T-helper 22 cell (primary cell): ENCODE measurements at places on chromosomes 16 and 17.

DNA sequence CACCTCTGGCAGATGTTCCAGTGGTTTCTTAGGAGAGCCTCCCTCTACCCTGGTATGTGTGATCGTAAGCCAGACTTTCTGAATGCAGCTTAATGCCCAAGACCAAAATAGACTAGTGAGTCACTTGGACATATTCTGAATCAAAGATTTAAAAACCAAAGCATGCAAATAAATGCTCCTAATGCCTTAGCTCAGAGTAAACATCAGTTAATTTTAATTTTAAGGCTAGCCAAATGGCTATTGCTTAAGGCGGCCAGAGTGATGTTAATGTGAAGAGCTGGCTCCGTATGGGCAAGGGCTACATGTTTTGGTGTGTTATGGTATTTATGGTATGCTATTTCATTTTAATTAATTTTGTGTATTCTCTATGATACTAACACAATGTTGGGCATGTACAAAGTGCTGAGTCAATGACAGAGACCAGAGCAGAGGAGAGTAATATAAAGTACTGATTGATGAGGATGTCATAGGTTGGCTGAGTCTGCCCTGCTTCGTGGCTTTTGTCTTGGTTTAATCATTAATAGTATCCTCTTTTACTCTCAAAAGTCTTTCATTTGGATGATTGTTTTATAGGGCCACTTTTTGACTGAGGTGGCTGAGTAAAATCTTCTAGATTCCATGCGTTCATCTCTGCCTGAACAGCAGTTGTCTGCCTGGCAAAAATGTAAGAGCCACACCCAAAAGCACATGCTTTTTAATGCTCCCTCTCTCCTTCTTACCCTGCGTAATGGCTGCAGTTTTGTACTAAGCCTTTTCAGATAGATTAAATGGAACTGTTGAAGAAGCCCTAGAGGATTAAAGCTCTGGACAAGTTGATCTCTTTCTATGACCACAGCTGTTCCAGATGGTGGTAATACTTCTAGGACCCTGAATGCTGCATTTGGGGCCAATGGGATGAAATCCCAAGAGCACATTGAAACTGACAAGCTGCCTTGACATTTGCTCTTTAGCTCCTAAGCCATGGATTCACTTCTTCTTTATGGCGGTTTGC is 59.6 kb downstream of the MAP2K6 start:
- no peak for DNase-seq

- DNase-seq = no peak
Observed at GRCh38 chr17:6427279-6427781, 7.6 kb downstream of the AIPL1 start.

DNA sequence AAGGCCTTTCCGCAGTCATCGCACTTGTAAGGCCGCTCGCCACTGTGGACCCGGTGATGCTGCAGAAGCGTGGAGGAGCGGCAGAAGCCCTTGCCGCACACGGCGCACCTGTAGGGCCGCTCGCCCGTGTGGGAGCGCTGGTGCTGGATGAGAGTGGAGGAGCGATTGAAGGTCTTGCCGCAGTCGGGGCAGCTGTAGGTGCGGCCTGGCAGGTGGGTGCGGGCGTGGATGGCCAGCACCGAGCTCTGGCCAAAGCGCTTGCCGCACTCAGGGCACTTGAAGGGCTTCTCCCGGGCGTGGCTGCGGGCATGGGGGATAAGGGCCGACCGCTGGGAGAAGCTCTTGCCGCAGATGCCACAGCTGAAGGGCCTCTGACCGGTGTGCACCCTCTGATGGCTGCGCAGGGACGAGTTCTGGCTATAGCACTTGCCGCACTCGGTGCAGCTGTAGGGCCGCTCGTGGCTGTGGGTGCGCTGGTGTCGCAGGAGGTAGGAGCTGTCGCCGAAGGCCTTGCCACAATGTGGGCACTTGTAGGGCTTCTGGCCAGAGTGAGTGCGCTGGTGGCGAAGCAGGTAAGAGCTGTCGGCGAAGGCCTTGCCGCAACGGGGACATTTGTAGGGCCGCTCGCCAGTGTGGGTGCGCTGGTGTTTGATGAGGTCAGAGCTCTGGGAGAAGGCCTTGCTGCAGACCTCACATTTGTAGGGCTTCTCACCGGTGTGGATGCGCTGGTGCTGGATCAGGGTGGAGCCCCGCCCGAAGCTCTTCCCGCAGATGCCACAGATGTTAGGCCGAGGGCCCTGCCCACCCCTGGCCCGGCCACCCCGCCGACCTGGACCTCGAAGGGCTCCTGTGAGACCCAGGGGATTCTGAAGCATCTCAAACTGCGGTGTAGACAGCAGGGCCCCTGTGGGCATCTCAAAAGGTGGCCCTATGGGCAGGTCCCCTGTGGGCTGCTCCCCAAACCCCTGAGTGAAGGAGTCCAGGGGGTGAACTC is 1.5 kb downstream of the ZNF768 start:
- no peak for DNase-seq

DNA sequence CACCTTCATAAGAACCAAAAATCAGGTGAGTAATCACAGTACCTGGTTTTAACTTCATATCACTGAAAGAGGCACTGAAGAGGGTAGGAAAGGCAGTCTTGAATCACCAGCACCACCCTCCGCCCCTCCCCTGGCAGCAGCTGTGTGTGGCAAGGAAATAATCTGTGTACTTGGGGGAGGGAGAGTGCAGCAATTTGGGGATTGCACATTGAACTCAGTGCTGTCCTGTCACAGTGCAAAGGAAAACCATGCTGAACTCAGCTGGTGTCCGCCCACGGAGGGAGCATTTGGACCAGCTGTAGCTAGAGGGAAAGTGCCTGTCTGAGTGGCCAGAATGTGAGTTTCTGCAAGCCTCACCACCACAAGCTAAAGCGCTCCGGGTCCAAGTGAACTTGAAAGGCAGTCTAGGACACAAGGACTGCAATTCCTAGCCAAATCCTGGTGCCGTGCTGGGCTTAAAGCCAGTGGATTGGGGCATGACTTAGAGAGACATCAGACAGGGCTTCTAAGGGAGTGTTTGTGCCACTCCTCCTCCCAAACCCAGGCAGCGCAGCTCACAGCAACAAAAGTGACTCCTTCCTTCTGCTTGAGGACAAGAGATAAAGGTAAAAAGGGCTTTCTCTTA is 39.7 kb upstream of the ALDH3A1 start:
- no peak for DNase-seq

DNA sequence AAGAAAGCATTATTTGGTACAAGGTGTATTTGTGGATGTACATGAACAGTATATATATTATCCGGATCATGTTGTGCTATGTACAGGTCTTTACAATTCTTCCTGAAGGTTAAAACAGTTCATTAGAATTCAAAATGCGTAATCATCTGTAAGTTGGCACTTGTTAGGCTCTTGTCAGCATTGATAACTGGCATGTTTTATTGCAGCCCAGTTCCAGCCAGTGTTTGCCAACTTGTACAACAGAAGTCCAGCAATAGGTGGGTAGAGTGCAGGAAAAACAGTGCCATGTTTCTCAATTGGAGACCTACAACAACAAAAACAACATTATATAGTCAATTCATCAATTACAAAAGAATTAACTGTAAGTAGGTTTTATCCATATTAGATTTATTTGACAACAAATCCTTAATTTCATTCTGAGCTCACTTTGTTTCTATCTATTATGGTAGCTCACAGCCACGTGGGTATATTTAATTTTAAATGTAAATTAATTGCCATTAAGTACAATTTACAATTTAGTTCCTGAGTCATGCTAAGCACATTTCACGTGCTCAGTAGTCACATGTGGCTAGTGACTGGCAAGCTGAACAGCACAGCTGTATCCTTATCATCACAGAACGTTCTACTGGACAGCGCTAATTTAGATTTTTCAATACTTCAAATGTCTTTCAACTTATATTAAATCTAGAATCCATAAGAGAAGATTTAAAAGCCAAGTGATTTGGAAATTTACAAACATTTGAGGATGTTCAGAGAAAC is 8.6 kb upstream of the ANKFY1 start:
- DNase-seq = no peak

GRCh38 chr17:78673395-78673794 is 96.2 kb upstream of the DNAH17 start:
- DNase-seq = no peak

GRCh38 chr16:51557670-51558069 is 406.6 kb upstream of the SALL1 start:
- DNase-seq = no peak

DNA sequence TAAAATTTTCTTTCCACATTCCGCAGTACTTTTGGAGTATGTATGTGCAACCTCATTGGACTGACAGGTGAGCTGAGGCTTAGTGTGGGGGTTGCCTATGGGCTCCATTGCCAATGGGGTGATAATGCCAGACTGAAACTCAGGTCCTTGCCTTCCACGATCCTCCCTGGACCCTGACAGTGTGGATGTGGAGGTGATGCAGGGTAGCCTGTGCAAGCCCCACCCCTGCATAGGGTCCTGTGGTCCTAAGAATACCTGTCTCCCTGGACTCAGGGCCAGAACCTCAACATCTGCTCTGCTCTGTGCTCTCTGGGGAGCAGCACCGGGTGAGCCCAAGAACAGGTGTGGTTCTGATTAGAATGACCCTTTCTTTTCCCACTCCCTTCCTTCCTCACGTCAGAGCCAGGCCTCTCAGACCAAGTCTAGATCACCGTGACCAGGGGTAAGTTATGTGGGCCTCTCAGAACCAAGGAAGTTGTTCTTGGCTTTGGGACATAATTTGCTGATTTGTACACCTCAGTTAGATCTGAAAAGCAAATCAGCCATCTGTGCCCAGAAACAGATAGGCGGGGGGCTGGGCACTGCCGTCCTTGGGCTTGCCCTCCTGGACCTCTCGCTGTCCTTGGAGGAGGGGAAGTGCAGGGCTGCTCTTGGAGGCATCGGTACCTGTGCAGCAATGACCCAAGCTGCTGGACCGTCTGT is 8.4 kb upstream of the TNS4 start:
- no peak for DNase-seq

DNA sequence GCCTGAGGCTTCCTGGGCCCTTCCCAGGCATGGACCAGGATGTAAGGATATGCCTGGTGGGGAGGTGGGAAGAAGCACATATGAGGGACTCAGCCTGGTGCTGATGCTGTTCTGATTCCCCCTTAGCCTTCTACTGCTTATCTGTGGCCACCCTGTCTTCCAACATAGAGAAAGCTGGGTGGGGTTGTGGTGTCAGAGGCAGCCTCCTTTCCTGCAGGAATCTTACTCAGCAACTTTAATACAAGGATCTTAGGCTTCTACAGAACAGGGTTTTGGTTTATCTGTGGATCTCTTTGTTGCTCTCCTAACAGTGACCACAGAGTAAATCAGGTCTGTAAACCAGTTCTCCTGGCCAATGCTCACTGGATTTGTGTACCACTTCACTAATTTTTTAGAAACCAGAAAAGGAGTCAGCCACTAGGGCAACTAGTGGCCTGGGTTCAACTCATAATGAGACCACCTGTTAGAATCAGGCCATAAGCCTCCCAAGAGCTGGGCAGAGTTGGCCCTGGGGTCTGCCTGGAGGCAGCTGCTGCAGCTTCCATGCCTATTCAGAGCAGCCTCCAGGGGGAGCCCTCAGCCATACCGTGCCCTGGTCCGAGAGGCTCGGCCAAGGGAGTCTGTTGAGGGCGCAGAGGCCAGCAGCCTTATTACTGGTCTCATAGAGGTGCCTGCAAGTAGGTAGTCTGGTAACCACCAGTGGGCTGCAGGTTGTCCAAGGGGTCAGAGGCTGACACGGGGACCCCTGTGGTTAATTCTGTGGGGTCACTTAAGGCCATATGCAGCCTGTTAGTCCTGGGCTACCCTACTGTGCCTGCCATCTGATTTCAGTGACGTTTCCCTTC is 7.1 kb downstream of the HAS3 start:
- DNase-seq = no peak

- DNase-seq = no peak
Observed at GRCh38 chr16:49810831-49811230, 45.1 kb downstream of the ZNF423 start.

- DNase-seq = no peak
Observed at GRCh38 chr16:31242206-31242605, 17.6 kb upstream of the ITGAM start.

DNA sequence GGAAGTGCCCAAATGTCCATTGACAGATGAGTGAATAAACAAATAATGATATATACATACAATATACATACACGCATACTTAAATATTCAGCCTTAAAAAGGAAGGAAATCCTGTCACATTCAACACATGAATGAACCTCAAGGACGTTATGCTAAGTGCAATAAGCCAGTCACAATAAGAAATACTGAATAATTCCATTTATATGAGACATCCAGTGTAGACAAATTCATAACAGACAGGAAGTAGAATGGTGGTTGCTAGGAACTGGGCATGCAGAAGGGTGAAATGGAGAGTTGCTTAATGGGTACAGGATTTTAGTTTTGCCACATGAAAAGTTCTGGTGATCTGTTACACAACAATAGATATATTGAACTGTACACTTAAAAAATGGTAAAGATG is 8.8 kb upstream of the ITGB4 start:
- DNase-seq = no peak

DNA sequence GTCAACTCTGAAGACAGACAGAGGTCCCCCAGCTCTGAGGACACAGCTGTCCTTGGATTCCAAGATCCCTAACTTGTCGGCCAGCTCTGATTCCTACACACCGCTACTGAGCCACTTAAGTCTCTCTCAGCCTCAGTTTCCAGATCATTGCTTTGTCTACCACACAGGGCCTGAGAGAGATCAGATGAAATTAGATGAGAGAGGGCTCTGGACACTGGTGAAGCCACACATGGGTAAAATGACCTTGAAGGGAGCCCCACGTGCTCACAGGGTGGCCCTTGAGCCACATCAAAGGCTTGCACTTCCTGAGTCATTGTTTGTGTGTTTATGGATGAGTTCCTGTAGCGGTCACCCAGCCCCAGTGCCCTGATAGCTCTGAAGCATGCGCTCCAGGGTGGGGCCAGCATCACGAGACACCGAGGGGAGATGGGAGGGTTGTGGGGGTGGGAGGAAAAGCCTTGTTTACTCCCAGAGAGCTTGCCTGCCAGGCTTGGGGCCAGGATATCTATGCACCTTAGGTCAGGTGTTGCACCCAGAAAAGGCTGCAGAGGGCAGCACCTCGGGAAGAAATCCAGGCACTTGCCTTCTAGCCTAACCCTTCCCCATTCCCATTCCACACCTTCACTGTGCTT is 32.7 kb upstream of the SLC6A2 start:
- no peak for DNase-seq

- DNase-seq = no peak
Observed at GRCh38 chr16:50910736-50911100, 168.8 kb downstream of the CYLD start.

GRCh38 chr17:55760643-55761355 is 9.9 kb downstream of the PCTP start:
- no peak for DNase-seq

DNA sequence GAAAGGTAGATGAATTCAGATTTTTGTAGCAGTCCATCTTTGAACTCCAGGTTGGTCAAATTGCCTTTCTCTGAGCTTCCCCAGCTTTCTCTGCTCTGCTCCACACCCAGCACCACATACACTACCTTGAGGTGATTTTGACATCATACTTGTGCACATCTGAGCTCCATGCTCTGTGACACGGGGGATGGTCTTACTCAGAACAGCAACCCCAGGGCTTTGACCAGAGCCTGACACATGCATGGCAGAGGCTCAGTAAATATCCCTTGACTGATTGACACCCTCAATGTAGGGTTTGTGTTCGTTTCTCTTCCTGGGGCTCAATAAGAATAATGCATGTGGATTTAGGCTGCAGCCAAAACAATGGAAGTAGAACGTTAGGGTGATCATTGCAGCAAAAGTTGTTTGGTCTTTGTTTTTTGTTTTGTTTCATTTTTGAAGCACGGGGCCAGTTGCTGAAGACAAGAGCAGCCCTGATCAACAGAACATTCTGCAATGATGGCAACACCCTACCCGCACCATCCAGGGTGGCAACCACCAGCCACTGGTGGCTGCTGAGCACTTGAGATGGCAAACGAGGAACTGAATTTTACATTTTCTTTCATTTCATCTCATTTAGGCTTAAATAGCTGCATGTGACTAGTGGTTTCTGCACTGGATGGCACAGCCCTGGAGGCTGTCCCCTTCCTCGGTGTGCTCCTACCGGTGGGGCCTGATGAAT is 224.8 kb upstream of the TNRC6C start:
- no peak for DNase-seq
